ENCODE measurements at places on chromosomes 2 and 18.

DNA sequence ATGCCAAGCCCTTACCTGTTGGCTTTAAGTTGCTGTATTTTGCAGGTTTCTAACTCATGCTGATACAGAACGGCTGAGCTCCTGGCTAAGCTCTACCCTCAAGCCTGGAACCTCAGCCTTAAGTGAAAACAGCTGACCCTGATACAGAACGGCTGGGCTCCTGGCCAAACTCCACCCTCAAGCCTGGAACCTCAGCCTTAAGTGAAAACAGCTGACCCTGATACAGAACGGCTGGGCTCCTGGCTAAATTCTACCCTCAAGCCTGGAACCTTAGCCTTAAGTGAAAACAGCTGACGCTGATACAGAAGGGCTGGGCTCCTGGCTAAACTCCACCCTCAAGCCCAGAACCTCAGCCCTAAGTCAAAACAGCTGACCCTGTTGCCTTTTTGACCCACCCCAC, 17.6 kb upstream of the DNER start:
- no peak for DNase-seq

DNA sequence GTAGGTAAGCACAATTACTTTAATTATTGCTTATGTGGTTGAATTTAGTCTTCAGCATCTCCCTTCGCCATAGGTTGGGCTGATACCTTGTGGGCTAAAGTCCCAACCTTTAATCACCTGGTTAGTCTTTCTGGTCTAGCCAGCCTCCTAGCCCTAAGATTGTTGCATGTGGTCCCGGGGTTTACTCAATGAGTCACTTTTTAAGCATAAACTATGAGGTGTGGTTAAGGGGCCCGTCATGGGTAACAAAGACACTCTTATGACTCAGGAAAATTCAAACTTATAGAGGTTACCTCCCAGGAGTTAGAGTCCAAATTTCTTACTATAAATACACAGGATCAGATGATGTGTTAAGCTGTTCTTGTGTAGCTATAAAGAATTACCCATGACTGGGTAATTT, 841.6 kb downstream of the TRIB2 start:
- no peak for DNase-seq

GRCh38 chr2:28348921-28349320, 43.7 kb upstream of the FOSL2 start:
- no peak for DNase-seq

DNA sequence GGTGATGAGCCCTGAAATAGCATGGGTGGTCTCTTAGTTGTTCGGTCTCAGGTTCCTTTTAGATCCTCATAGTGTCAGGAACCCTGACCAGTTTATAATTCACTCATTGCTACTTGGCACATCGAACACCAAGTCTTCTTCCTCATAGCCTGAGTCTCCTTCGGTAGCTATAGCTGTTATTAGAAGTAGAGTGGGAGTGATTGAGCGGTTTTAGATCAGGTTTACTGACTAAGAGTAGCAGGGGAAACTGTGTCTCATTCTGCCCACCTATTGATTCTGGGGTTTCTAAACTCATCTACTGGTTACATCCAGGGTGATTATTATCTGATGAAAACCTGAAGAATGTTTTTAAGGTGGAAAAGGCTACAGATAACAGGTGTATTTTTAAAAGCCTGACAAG, 114.6 kb downstream of the SETBP1 start:
- DNase-seq, result no peak

GRCh38 chr2:42009657-42010580, 37.9 kb upstream of the PKDCC start:
- no peak for DNase-seq

DNA sequence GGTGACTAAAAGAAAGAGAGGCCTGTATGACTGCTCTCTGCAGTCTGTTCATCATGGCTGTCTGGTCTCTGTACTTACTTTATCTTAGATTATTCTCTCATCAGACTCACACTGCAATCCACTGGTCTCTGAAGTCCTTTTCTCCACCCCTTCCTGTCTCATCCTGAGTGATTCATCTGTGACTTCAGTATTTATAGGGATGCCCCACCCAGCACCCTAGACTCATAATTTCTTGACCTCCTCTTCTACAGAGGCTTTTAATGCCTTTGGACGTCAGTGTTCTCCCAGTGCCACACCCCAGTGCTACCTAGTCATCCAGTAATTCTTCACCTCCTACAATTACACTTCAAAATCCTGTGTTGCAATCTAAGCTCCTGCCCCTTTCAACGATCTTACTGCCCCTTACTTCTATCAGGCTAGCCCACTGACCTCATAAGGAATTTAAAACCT, 14.9 kb upstream of the ITPRID2 start:
- DNase-seq, result no peak

GRCh38 chr2:67871686-67872412, 191.0 kb downstream of the C1D start:
- no peak for DNase-seq

DNA sequence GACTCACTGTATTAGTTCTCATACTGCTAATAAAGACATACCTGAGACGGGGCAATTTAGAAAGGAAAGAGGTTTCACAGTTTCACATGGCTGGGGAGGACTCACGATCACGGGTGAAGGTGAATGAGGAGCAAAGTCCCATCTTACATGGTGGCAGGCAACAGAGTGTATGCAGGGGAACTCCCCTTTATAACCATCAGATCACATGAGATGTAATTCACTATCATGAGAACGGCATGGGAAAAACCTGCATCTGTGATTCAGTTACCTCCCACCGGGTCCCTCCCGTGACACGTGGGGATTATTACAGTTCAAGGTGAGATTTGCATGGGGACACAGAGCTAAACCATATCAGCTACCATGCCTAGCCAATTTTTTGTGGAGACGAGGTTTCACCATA, 168.2 kb downstream of the NEDD4L start:
- no peak for DNase-seq

DNA sequence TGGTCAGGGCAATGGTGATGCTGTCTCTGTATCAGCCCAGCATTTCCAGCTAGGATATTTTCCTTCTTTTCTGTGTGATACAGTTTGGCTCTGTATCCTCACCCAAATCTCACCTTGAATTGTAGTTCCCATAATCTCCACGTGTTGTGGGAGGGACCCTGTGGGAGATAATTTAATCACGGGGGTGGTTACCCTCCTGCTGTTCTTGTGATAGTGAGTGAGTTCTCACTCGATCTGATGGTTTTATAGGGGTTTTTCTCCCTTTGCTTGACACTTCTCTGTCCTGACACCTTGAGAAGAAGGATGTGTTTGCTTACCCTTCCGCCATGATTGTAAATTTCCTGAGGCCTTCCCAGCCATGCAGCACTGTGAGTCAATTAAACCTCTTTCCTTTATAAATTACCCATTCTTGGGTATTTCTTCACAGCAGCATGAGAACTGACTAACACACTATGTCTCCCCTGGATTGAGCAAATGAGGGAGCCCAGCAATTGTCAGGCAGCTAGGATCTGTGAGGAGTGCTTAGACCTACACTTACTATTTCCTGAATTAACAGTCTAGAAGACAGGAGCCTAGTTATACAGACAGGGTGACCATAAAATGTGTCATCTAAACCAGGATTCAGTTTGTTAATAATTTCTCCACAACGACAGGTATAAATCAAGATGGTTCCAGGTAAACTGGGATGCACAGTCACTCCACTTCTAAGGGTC, 6.0 kb downstream of the SCN2A start:
- DNase-seq, result no peak

GRCh38 chr2:236717729-236718128, 148.1 kb downstream of the ACKR3 start:
- no peak for DNase-seq

- no peak for DNase-seq
Observed at GRCh38 chr2:1479346-1479745, 66.1 kb downstream of the TPO start.

DNA sequence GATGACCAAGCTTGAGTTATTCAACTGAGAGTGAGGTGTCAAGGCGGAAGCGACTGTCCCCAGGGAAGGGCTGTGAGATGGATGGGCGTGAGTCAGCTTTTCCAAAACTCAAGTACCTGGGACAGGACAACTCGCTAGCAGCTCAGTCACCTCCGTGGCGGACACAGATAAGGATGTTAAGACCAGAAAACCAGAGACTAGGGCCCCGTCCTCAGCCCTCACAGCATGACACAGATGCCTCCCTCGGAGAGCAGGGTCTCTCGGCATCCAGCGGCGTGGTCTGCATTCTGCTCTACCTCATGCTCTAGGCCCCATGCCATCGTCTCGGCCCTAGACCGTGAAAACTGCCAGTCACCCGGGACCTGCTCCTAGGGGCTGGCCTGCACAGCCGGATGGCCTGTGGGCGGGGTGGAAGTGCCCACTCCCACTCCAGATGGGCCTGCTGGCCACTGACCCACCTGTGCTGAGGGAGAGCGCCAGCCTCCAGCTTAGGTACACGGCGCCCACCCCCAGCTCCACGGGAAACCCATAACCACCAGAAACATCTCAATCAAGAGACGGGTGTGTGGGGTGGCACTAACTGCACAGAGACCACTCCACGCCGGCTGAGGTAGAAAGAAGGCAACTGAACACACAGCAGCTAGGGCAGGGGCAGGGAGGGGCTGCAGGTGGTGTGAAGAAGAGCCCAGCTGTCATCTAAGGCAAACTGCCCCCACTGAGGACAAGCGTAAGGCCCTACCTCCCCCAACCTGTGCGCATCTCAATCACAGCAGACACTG, 39.8 kb downstream of the ANO7 start:
- no peak for DNase-seq

Measured in activated T-cell treated with anti-CD3 and anti-CD28 coated beads for 24 hours (primary cell).